ENCODE measurements at places on chromosomes 11 and 22. TPM values are rescaled to one million over a fixed set of nuclear protein-coding genes. Genes with fewer than 3 reads are reported as not detected.
A peak's percentile ranks its signal among the peaks of the same experiment; 100 is the strongest.

DNA sequence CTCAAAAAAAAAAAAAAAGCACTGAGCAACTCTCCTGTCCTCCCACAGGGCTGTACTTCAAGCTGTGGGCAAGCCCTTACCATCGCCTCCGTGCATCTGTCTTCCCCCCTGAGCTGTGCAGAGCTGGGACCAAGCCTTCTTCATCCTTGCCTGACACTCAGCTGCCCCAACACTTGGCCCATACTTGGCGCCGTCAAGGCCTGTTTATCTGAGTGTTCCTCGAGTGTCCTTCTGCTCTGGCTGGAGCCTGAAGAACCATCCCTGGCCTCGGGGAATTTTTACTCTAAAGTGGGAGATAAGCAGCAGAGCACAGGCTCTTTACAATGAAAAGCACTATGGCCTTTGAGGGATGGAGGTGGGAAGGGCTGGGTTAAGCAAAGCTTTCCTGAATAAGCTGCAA lies 1.6 kb upstream of the TIRAP start:
- no peaks in the 10 kb centered on the region for H3K27me3 ChIP-seq
- no peak overlapping the region for H3K27ac ChIP-seq
- no peak overlapping the region for H3K4me3 ChIP-seq
- H3K36me3 ChIP-seq = peaks cover 5% of the 10 kb centered on the region
- peaks cover 22% of the 10 kb centered on the region for H3K4me1 ChIP-seq
- no peak for DNase-seq

GRCh38 chr11:118789501-118790356 lies 1.2 kb downstream of the DDX6 start:
- H3K36me3 ChIP-seq = no peaks in the 10 kb centered on the region
- no peak for DNase-seq
- peaks cover 50% of the 10 kb centered on the region for H3K4me1 ChIP-seq
- peak overlapping the region; percentile 97 for H3K4me3 ChIP-seq
- H3K27ac ChIP-seq = peak overlapping the region; percentile 99

GRCh38 chr11:1167256-1167655 lies 9.5 kb downstream of the MUC5AC start:
- H3K4me1 ChIP-seq = no peaks in the 10 kb centered on the region
- H3K4me3 ChIP-seq = no peak overlapping the region
- peaks cover 10% of the 10 kb centered on the region for H3K27me3 ChIP-seq
- DNase-seq = no peak
- H3K27ac ChIP-seq = no peak overlapping the region

GRCh38 chr11:19918302-19919049 lies 205.8 kb downstream of the NAV2 start:
- no peaks in the 10 kb centered on the region for H3K27me3 ChIP-seq
- peaks cover 81% of the 10 kb centered on the region for H3K4me1 ChIP-seq

DNA sequence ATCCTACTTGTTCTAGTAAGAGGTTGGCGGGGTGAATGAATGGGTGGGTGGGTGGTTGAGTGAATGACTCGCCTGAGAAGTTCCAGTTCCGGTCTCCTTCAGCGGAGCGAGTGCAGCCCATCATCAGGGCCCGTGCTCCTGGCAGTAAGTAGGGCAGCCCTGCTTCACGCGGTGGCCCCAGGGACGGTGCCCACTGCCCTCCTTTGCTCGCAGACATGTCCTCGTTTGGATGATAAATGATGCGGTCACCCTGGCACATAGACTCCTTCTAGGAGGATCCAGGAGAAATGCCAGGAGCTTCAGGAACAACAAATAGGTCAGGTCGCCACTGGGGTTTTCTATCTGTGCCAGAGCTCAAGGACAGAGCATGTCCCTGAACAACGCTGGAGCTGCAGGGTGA lies 370.8 kb downstream of the CTTN start:
- H3K27me3 ChIP-seq = peaks cover 21% of the 10 kb centered on the region
- no peaks in the 10 kb centered on the region for H3K4me1 ChIP-seq
- H3K27ac ChIP-seq = no peak overlapping the region
- H3K4me3 ChIP-seq = no peak overlapping the region
- H3K36me3 ChIP-seq = no peaks in the 10 kb centered on the region
- DNase-seq = peak; percentile 70

DNA sequence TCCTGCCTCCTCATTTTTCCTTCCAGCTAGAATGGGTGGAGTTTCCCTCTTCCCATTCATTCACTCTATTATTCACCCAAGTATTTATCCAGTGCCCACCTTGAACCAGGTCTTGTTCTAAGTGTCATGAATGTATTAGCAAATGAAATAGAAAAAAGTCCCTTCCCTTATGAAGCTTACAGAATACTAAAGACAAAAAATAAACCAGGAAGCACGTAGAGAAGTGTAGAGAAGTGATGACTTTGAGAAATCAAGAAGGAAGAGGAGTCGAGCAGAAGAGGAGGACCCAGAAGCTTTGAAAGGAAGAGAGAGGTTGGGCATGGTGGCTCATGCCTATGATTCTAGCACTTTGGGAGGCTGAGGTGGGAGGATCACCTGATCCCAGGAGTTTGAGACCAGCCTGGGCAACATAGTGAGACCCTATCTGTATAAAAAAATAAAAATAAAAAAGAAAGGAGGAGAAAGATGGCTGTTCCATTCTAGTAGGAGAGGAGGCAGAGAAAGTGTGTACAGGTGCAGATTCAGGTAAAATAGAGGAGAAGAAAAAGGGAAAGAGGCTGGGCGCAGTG lies 17.1 kb upstream of the SYVN1 start:
- H3K27me3 ChIP-seq = no peaks in the 10 kb centered on the region
- no peaks in the 10 kb centered on the region for H3K36me3 ChIP-seq

- DNase-seq = no peak
- H3K27ac ChIP-seq = no peak overlapping the region
- no peaks in the 10 kb centered on the region for H3K4me1 ChIP-seq
- no peaks in the 10 kb centered on the region for H3K27me3 ChIP-seq
Observed at GRCh38 chr22:22480940-22481339, 27.6 kb downstream of the ZNF280B start.

GRCh38 chr11:110601936-110602335 lies 110.3 kb downstream of the ARHGAP20 start:
- no peak overlapping the region for H3K4me3 ChIP-seq
- no peak overlapping the region for H3K27ac ChIP-seq
- no peaks in the 10 kb centered on the region for H3K4me1 ChIP-seq
- H3K27me3 ChIP-seq = peaks cover 8% of the 10 kb centered on the region
- H3K36me3 ChIP-seq = peaks cover 3% of the 10 kb centered on the region

DNA sequence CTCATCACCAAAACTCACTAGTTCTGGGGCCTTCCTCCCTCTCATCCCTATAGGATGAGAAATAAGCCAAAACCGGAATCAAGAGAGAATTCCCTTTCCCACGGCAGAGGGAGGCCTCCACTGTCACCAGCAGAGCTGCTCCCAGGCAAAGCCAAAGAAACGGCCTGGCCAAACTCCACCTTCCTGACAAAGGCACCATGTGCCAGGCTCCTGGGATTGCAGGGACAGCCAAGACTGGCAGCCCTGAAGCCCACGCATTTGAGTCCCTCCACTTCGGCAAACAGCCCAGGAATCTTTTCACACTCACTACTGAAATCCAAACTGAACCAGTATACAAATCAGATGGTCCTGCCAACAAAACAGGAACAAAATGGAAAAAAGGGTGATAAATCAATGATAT lies 6.1 kb downstream of the SMCO4 start:
- peaks cover 3% of the 10 kb centered on the region for H3K36me3 ChIP-seq
- H3K27me3 ChIP-seq = no peaks in the 10 kb centered on the region
- H3K4me1 ChIP-seq = peaks cover 48% of the 10 kb centered on the region

DNA sequence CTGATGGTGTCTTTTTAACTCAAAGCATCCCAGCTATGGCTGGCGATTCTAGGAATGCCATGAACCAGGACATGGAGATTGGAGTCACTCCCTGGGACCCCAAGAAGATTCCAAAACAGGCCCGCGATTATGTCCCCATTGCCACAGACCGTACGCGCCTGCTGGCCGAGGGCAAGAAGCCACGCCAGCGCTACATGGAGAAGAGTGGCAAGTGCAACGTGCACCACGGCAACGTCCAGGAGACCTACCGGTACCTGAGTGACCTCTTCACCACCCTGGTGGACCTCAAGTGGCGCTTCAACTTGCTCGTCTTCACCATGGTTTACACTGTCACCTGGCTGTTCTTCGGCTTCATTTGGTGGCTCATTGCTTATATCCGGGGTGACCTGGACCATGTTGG lies 20.1 kb downstream of the KCNJ5 start:
- peaks cover 4% of the 10 kb centered on the region for H3K27me3 ChIP-seq
- H3K4me3 ChIP-seq = no peak overlapping the region
- no peak for DNase-seq
- H3K27ac ChIP-seq = no peak overlapping the region

HBG2 gene
- not detected for total RNA-seq

TRIM44 gene
- total RNA-seq = 68.7 TPM

CCDC116 gene
- 0.85 TPM for total RNA-seq

Data from chondrocyte (in vitro differentiated cells).